Stimulated activated CD8-positive, alpha-beta memory T cell treated with anti-CD3 and anti-CD28 coated beads, Interleukin-15, amount 100 ng/mL, for 24 hours (primary cell): ENCODE measurements at places on chromosomes 12 and 14.

- DNase-seq = no peak
These were observed 141.4 kb downstream of the MYRFL start for GRCh38 chr12:69966409-69966808.

GRCh38 chr14:91953170-91953985 is 5.9 kb upstream of the FBLN5 start:
- DNase-seq = no peak

GRCh38 chr12:43428088-43428600 is 123.9 kb downstream of the ADAMTS20 start:
- DNase-seq = no peak

DNA sequence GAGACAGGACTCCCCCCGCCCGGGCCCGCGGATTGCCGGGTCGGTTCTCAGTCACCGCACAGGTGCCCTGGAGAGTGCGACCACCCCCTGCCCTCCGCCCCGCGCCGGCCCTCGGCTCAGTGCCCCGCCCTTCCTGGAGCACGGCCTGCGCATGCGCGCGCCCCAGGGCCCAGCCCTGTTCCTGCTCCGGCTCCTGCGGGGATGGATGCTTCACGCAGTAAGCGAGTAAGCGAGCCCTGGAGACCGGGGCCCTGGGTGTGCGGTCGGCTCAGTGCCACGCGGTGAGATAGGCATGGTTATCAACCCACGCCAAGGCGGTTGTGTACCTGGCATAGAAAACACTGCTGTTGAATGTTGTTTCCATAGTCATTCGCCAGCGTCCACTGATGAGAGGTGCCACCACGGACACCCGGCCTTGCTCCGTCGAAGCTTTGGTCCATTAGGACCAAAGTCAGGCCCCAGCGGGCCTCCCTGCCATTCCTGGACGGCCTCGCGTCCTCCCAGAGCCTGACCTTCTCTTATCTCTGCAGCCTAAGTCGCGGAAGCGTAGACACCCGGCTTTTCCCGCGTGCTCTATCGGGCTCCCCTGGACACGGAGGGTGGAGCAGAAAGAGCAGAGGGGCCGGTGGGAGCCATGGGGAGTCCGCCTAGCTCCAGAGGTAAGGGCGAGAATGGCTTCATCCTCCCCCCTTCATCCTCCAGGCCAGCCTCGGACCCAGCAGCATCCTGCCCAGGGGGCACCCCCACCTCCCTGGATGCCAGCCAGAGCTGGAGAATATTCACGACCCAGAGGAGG is 90.6 kb downstream of the PAPOLA start:
- peak; percentile 45 for DNase-seq

- no peak for DNase-seq
These were observed 598 bp downstream of the KDM2B start for GRCh38 chr12:121579981-121580868.

- no peak for DNase-seq
These were observed 532.0 kb downstream of the TMEM121 start for GRCh38 chr14:106058342-106058741.

- peak; percentile 62 for DNase-seq
These were observed 708 bp upstream of the ZBTB42 start for GRCh38 chr14:104800015-104800770.

DNA sequence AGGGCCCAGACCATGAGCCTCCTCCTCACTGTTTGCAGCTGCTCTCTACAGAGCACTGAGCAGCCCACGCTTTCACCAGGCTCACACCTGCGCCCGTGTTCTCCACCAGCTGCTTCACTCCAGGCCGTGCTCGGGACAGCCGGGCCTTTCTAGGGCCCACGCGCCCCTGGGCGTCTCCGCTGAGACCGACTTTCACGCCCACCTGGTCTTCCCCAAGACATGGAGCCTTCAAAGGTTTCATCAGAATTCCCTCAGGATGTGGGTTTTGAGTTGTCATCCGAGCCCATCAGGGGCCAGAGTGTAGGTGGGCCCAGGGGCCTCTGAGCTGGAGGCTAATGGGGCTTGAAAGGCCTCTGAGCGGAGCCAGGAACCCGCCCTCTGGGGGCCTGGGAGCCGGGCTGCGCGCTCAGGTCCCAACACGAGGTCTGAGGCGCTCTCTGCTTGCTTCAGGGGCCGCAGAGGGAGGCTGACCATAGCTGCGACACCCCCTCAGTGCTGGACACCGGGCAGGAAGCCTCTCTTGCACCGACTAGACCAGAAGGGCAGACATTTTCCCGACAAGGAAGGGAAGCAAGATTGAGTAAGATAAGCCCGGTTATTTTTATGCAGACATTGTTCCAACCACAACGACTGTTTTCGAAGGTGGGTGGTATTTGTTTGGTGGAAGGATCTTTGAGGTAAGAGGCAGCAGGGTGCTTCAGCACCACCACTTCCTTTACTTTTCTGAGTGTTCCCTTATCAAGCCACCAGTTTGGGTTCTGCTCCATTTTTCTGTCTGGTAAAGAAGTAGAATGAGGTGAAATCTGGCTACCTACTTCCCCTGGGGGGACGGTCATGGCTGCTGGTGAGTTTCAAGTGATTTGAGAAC is 125.0 kb upstream of the FUT8 start:
- no peak for DNase-seq

- DNase-seq = no peak
These were observed 134.1 kb downstream of the NCOR2 start for GRCh38 chr12:124433147-124433874.

DNA sequence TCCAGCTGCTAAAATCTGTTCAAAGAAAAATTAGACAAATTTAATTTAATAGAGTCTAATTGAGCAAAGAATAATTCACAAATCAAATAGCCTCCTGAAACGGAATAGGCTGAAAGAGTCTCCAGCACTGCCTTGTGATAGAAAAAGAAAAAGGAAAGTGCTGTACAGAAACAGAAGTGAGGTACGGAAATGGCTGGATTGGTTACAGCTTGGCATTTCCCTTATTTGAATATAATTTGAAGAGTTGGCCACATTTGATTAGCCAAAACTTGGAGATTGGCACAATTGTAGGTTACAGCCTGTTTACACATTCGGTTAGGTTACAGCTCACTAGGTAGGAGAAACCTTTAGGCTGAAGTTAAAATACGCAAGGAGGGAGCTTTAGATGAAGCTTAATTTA is 24.8 kb upstream of the PCED1B start:
- no peak for DNase-seq

GRCh38 chr14:32400480-32400879 is 71.4 kb downstream of the AKAP6 start:
- no peak for DNase-seq
